Thoracic aorta (tissue), 2 donors: ENCODE measurements at places on chromosomes 13 and 19. TPM values are rescaled to one million over a fixed set of nuclear protein-coding genes. Genes with fewer than 3 reads are reported as not detected.

GRCh38 chr13:65468628-65469027, 1761.5 kb downstream of the PCDH9 start:
- H3K4me1 ChIP-seq: no peaks in the 10 kb centered on the region
- H3K27me3 ChIP-seq: no peaks in the 10 kb centered on the region
- no peaks in the 10 kb centered on the region for H3K36me3 ChIP-seq
- H3K27ac ChIP-seq: no peak overlapping the region
- DNase-seq: no peak

DNA sequence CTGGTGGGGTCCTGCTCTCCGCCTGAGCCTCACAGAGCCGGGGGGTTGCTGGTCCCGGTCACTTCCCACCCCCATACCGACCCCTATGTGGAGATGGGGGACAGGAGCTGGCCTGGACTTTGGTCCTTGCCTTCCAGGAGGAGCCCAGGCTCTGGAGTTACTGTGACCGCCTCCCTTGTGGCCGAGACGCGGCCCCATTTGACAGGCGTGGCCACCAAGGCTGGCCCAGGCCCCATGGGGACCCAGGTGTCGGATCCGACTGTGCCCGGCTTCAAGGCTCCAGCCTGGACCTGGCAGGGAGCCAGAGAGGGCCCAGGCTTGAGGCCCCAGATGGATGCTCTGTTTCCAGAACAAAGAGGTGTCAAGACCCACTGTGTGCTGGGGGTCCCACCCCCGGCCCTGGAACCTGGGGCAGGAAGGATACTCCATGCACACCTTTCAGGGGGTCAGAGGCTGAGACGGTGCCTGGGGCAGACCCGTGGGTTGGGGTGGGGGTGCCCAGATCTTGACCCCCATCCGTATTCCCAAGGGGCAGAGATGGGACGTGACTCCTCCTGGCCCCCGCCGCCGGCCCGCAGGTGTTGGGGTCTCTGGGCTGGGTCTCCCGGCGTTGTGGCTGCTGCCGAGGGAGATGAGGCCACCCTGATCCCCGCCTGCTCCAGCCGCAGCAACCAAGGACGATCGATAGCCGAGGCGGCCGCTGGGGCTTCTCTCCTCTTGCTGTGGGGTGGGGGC, 47.8 kb upstream of the TCF3 start:
- no peak overlapping the region for H3K4me3 ChIP-seq
- H3K27ac ChIP-seq: no peak overlapping the region
- H3K36me3 ChIP-seq: no peaks in the 10 kb centered on the region
- no peak for DNase-seq

- H3K27me3 ChIP-seq: no peaks in the 10 kb centered on the region
- no peak overlapping the region for H3K4me3 ChIP-seq
- no peak overlapping the region for H3K27ac ChIP-seq
- DNase-seq: no peak
- H3K4me1 ChIP-seq: peaks cover 7% of the 10 kb centered on the region
- no peaks in the 10 kb centered on the region for H3K36me3 ChIP-seq
Observed at GRCh38 chr19:50559636-50560035, 8.6 kb downstream of the LRRC4B start.

The ARHGAP35 gene
- total RNA-seq: 51.1 TPM

- no peaks in the 10 kb centered on the region for H3K27me3 ChIP-seq
- no peak overlapping the region for H3K27ac ChIP-seq
- no peak for DNase-seq
Observed at GRCh38 chr19:9828551-9829063, 889 bp downstream of the UBL5 start.

DNA sequence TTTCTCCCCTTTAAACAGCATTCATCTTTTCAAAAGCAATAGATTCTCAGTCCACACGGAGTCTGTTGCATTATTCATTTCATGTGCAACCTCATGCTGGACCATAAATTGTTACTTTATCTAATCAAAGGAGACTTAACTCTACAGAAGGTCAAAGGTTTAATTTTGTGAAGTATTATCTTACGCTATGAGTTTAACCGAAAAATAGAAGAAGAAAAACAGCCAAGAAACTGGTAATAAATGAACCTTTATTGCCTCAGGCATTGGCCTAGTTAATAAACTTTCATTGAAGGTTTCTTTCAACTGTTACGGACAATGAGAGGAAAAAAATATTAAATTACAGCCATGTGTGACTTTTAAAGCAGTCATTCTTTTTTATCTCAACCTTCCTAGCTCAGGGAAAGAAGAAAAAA, 223.6 kb downstream of the DACH1 start:
- H3K4me3 ChIP-seq: no peak overlapping the region
- no peak for DNase-seq
- no peaks in the 10 kb centered on the region for H3K4me1 ChIP-seq
- no peak overlapping the region for H3K27ac ChIP-seq

DNA sequence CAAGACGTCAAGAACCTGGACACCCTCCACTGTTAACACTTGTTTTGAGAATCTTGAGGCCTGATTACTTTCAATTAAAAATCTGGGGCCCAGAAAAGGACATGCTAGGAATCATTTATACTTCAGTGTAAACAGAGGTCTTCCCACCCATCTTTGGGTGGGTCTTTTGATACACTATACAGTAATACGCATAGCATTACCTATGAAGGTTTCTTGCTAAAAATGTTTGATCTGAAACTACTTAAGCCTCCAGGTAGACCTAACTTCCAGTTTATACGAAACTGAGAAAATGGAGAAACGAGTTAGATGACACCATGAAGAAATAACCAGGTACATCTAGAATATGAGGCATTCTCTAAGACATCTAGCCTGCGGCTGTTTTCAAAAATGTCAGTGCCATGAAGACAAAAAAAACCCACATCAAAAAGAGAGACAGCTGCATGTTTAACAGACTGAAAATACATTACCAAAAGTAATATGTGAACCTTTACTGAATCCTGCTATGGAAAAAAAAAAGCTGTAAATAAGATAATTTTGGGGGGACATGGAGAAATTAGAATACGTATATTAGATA, 36.6 kb downstream of the TGDS start:
- no peaks in the 10 kb centered on the region for H3K27me3 ChIP-seq
- no peak overlapping the region for H3K4me3 ChIP-seq
- no peaks in the 10 kb centered on the region for H3K36me3 ChIP-seq
- H3K27ac ChIP-seq: no peak overlapping the region

- no peak for DNase-seq
- peaks cover 9% of the 10 kb centered on the region for H3K4me1 ChIP-seq
- H3K27me3 ChIP-seq: no peaks in the 10 kb centered on the region
- no peak overlapping the region for H3K27ac ChIP-seq
Observed at GRCh38 chr19:42563352-42564210, 31.1 kb downstream of the CEACAM8 start.

- no peak overlapping the region for H3K27ac ChIP-seq
- no peak overlapping the region for H3K4me3 ChIP-seq
- DNase-seq: no peak
- no peaks in the 10 kb centered on the region for H3K4me1 ChIP-seq
Observed at GRCh38 chr19:30092721-30093569, 150.9 kb downstream of the URI1 start.
